Prostate gland (tissue), 2 donors: ENCODE measurements at places on chromosomes 6 and 20. TPM values are rescaled to one million over a fixed set of nuclear protein-coding genes. Genes with fewer than 3 reads are reported as not detected.

DNA sequence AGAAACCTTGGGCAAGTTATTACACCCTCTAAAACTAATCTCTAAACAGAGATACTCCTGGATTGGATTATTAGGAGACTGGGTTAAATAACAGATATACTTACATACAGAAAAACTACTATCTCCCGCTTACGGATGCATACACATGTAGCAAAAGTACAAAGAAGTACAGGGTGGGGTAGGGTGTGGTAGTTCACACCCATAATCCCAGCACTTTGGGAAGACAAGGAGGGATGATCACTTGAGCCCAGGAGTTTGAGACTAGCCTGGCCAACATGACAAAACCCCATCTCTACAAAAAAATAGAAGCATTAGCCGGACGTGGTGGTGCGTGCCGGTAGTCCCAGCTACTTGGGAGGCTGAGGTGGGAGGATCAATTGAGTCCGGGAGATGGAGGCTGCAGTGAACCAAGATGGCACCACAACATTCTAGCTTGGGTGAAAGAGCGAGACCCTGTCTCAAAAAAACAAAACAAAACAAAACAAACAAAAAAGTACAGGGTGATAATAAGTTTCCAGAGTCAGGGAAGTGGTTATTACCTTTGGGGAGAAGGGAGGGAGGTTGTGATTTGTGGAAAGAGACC, 8.1 kb downstream of the PIM1 start:
- no peaks in the 10 kb centered on the region for H3K27me3 ChIP-seq
- H3K27ac ChIP-seq = no peak overlapping the region
- no peaks in the 10 kb centered on the region for H3K4me1 ChIP-seq
- H3K36me3 ChIP-seq = peaks cover 9% of the 10 kb centered on the region

GRCh38 chr6:152587473-152587872, 49.7 kb downstream of the SYNE1 start:
- no peak overlapping the region for H3K27ac ChIP-seq
- no peak overlapping the region for H3K4me3 ChIP-seq
- no peaks in the 10 kb centered on the region for H3K36me3 ChIP-seq
- H3K27me3 ChIP-seq = no peaks in the 10 kb centered on the region
- no peaks in the 10 kb centered on the region for H3K4me1 ChIP-seq
- DNase-seq = no peak

The NHLRC1 gene
- 2.7 TPM for total RNA-seq

The NKX2-2 gene
- not detected for total RNA-seq

- H3K36me3 ChIP-seq = no peaks in the 10 kb centered on the region
- H3K4me3 ChIP-seq = no peak overlapping the region
- peak overlapping the region; percentile 38 for H3K27ac ChIP-seq
- H3K4me1 ChIP-seq = peaks cover 16% of the 10 kb centered on the region
- no peak for DNase-seq
Observed at GRCh38 chr6:10586302-10586701, 65.2 kb downstream of the GCNT2 start.

- no peak for DNase-seq
- no peak overlapping the region for H3K4me3 ChIP-seq
- no peaks in the 10 kb centered on the region for H3K4me1 ChIP-seq
- no peaks in the 10 kb centered on the region for H3K36me3 ChIP-seq
- no peak overlapping the region for H3K27ac ChIP-seq
Observed at GRCh38 chr6:124984668-124985338, 22.6 kb downstream of the RNF217 start.
